ENCODE measurements at places on chromosomes 16 and 17.

DNA sequence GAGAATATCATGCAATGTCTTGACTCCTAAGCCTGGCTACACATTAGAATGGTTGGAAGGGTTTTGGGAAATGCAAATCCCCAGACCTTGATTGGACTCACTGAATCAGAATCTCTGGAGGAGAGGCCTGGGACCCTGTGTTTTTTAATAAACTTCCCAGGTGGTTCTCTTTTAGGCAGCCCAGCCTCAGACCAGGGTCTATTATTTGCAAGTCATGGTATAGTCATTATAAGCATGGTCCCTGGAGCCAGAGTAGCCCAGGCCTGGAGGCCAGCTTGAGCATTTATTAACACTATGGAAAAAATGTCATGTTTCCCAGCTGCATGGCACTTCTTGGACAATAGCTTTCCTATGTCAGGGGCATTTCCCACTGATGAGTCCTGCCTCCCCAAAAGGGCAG, 266.9 kb downstream of the NPIPA8 start:
- DNase-seq: no peak

GRCh38 chr16:81369888-81370504, 55.2 kb downstream of the GAN start:
- DNase-seq: no peak

DNA sequence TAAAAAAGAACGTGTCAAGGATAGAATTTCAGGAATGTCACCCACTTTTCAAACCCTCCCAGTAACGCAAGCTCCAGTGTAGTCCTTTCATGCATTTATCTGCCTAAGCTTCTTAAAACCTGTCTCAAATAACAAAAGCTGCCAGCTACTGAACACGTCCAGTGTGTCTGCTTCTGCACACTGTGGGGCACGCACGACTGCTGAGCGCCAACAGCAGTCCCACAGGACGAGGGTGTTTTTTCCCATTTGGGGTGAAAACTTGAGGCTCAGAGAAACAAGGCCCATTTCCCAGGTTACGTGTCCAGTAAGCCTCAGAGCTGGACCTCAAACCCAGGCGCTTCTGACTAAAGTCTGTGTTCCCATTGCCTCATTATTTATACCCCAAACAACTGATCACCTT, 17.2 kb downstream of the NTAN1 start:
- no peak for DNase-seq

DNA sequence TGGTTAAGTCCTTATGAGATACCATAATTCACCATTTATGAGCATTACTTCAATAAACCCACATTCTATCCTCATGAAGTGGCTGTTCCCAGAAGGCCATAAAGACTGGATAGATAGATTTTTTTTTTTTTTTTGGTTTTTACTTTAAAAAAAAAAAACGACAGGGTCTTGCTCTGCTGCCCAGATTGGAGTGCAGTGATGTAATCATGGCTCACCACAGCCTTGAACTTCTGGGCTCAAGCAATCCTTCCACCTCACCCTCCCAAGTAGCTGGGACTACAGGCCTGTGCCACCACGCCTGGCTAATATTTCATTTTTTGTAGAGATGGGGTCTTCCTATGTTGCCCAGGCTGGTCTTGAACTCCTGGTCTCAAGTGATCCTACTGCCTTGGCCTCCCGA, 102.3 kb downstream of the XYLT1 start:
- no peak for DNase-seq

- peak; percentile 36 for DNase-seq
These were observed 729 bp downstream of the ADORA2B start for GRCh38 chr17:15945527-15946191.

- DNase-seq: peak; percentile 78
These were observed 16.6 kb downstream of the COPRS start for GRCh38 chr17:31842195-31843069.

DNA sequence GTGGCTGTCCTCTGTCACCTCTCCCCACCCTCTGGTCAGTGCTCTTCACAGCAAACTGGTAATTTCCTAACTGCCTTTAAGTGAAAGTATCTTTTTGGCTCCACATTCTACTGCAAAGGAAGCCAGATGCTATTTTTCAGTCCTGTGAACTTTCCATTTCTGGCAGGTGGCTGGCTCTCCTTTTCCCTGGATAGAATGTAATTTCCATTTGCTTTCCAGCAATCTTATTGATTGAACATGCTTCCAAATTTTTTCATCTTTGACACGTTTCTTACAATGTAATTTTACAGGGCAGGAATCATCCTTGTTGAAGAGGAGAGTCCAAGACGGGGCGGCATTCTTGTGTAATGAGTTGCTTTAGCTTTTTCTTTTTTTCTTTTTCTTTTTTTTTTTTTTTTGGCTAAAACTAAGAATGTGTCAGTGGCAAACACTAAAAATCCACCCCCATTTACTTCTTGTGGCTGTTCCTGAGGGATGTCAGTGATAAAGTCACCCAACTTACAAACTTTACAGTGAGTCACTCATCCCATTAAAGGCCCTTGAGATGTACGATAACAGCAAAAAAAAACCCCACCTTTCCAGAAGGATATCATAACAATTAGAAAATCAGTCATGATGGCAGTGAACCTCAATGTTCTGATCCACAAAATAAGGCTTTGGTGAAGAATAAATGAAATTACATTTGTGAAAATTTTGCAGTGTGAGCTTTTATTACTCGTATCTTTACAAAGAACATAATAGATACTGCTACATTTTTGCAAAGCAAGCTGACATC, 29.4 kb upstream of the PRKCA start:
- DNase-seq: no peak

DNA sequence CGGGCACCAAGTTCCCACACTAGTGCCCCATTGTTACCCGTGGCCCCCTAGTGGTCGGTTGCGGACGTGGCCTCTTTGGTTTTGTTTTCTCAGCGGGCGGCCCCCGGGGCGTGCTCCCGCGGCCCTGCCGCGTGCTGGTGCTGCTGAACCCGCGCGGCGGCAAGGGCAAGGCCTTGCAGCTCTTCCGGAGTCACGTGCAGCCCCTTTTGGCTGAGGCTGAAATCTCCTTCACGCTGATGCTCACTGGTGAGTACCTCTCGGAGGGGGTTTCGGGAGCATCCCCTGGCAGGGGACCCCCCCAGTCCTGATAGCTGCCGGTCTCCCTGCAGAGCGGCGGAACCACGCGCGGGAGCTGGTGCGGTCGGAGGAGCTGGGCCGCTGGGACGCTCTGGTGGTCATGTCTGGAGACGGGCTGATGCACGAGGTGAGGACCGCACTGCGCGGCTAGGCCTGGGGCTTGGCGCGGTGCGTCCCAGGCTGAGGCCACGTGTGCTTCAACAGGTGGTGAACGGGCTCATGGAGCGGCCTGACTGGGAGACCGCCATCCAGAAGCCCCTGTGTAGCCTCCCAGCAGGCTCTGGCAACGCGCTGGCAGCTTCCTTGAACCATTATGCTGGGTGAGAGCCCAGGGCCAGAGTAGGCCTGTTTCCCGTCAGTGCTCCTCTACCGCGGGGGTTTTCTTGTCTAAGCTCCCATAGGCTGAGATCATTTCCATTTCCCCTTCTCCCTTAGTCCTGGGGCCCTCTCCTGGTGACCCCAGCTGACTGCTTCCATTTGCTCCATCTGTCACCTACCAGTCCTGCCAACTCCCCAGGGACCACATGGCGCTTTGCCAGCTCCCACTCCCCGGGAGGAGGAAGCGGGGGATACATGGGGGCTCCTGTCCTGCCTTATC, 1.7 kb downstream of the SPHK1 start:
- DNase-seq: peak; percentile 87

DNA sequence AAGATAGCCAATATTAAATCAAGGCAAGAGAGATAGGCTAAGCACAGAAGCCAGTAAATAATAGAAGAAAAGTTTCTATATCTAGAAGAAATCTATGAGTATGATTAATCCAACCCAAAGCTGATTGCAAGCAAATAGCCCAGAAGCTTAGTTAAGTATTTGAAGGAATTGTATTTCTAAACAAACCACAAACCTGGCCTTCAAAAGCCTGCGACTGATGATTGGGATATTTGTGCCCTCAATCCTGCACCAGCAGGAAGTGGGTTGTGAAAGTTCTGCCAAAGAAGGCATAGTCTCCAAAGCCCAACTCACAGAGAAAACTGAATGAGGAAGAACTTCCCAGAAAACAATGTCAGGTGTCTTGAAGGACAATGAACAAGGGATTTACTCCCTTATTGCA, 114.5 kb upstream of the C17orf78 start:
- DNase-seq: no peak

- DNase-seq: no peak
These were observed 11.9 kb upstream of the CCL17 start for GRCh38 chr16:57392694-57393093.

GRCh38 chr17:70318051-70318450, 148.7 kb downstream of the KCNJ2 start:
- DNase-seq: no peak

Data from transverse colon (tissue), 4 donors.